Activated T-helper 17 cell treated with anti-CD3 and anti-CD28 coated beads, Interleukin-2, amount 50 U/mL, for 72 hours (primary cell): ENCODE measurements at places on chromosomes 11 and 22.

DNA sequence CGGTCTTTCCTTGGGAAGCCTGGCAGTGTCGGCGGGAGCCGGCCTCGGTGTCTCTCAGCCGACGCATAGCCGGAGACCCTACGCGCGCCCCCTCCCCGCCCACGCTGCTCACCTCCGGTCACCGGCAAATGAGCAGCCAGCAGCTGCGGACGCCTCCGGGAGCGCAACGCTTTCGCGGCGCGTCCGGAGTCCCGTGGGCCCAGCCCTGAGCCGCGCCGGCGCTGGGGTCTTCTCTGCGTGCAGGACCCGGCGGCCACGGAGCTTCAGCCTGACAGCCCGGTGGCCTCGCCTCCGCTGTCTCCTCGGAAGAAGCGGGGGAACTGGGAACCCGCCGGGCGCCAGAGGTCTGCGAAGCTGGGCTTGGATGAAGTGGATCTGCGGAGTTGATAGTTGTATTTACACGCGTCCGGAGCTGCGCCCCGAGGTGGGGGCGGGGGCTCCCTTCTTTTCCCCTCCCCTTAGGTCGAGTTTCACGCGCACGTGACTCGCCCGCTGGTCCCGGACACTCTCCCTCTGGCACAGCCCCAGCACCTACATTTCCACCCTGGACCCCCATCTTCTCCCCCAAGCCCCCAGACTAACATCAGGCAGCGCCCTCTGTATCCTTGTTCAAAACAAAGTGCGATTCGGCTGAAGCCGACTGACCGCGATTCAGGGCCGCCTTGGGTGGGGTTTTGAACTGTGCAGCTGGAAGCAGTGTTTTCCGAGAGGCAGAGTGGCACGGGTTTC, at the start of gene SLC43A1:
Gene SLC43A1, minus strand, starts transcription at position 371 of the 729 bp plus-strand sequence. CDS start 1,591 bp downstream, outside the sequence.
- peak; percentile 67 for ATAC-seq

DNA sequence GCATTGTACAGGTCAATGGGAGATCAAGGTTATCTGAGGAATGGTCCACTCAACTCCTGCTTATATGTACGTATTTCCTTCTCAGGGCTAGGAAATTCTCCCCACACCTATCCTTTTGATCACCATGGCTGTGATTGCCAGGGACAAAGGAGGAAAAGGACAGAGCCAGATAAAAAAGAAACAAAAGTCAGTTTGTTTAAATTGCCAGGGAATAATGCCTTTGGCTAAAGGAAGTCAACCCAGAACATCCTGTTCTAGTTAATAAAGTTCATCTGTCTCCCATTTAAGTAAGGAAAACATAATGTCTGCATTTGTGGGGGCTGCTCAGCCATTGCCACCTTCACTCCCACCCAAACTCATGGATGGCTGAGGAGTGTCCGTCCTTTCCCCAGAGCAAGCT, 124.7 kb downstream of the ME3 start:
- ATAC-seq: no peak

- no peak for ATAC-seq
Measured at GRCh38 chr11:134413826-134414731, 2.0 kb upstream of the B3GAT1 start.

- ATAC-seq: no peak
Measured at GRCh38 chr11:101129203-101129943, at the start of gene PGR. Gene PGR, minus strand, starts transcription at chr11:101129813. Its CDS starts 743 bp downstream, at chr11:101129070.

- ATAC-seq: peak; percentile 69
Measured at GRCh38 chr22:24801901-24802465, 4.0 kb upstream of the SGSM1 start.

- ATAC-seq: no peak
Measured at GRCh38 chr22:16601437-16602223, 9.0 kb upstream of the CCT8L2 start.

DNA sequence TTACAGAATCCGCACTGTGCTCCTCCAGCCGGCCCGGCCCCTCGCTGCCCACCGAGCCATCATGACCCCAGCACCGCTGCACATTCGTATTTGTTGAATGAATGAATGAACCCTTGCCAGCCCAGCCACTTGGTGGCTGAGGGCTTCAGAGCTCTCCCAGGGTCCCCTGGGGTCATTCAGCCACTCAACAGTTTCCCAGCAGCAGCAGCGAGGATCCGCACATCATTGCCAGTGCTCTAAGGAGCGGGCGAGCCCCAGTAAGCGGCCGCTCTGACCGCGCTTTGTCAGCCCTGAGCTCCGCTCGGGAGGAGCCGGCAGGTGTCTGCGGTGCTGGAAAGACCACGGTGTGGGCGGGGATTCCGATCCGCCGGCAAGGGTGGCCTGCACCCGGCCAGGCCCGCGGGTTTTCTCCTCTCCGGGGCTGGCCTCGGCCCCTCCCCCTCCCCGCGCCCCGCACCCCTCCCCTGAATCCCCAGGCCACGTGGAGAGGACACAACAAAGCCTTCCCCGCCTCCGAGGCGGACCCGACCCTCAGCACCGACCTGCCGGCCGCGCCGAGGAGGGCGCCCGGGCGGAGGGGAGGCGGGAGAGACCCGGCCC, 563 bp downstream of the BID start:
- peak; percentile 61 for ATAC-seq

GRCh38 chr11:65852508-65853245, 5.3 kb downstream of the CFL1 start:
- no peak for ATAC-seq

DNA sequence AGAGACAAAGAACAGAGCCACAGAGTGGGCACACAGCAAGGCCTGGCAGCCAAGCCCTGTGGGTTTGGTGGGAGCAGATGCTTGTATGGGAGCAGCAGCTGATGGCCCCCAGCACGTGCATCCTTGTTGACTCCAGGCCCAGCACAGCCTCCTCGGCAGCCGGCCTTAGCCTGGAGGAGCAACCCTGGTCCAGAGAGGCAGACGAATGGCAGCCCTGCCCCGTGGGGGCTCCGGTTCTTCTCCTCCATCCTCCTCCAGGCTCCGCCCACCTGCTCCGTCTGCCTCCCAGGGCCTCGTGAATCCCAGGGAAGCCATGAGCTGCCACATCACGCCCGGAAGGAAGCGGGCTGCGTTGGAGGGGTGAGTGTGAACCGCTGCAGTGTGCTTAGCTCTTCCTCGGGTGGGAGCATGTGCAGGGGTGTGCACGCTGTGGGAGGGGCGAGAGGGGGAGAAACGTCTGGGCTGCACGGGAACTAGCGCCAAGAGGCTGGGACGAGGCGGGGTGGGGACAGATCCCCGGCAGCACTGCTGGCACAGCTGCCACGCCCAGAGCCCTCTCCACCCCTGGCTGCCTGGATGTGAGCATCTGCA, 36.3 kb upstream of the JAM3 start:
- no peak for ATAC-seq

- ATAC-seq: no peak
Measured at GRCh38 chr11:21501245-21501644, 691.6 kb upstream of the ANO5 start.

- peak; percentile 29 for ATAC-seq
Measured at GRCh38 chr22:23632178-23632577, at the start of gene DRICH1. Gene DRICH1, minus strand, starts transcription at chr22:23632321. Its CDS starts 298 bp downstream, at chr22:23632023.

DNA sequence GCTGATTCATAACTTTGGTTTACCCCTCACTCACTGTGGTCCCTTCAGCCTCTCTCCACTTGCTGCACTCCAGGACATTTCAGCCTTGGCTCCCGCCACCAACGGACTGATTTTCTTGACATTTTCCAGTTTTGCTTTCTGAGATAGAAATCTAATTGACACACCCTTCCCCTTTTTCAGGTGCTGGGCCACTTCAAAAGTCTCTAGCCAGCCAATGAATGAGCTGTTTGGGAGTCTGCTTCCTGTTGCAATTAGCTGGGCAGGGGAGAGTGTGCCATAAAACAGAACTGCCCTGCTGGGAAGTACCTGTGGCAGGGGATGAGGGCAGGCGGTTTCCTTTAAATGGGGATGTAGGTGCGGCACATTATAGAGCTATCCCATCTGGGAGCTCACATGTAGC, 21.1 kb upstream of the PLET1 start:
- no peak for ATAC-seq

GRCh38 chr22:29726512-29727130, 6.8 kb downstream of the CABP7 start:
- ATAC-seq: no peak

DNA sequence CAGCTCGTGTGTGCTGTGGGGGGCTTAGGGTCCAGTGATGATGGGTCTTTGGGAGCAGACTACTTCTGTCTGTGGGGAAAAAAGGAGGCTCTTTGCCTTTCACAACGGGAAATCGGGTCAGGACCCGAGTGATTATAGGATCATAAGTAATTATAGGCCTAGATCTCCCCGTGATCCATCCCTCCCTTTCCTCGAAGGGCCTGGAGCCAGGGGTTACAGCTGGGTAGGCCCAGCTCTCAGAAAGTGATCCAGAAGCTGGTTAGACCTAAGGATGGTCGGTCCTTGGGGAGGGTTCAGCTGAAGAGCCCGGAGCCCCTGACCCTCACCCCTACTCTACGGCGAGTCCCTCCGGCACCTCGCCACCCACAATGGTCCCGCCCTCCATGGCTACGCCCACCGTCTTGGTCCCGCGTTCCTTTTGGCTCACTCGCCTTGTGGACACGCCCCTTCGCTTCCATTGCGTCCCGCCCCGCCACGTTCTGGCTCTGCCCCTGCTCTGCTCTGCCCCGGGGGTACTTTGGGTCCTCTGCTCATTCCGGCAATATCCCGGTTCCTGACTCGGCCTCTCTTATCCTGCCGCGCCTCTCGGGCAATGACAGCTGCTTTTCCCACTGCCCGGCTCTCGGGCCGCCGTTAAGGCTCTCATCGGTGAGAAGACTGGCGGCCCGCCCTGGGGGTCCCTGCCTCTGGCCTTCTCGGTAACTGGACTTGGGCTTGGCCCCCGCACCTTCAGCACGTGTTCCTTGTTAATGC, 5.0 kb downstream of the IGSF22 start:
- peak; percentile 91 for ATAC-seq

DNA sequence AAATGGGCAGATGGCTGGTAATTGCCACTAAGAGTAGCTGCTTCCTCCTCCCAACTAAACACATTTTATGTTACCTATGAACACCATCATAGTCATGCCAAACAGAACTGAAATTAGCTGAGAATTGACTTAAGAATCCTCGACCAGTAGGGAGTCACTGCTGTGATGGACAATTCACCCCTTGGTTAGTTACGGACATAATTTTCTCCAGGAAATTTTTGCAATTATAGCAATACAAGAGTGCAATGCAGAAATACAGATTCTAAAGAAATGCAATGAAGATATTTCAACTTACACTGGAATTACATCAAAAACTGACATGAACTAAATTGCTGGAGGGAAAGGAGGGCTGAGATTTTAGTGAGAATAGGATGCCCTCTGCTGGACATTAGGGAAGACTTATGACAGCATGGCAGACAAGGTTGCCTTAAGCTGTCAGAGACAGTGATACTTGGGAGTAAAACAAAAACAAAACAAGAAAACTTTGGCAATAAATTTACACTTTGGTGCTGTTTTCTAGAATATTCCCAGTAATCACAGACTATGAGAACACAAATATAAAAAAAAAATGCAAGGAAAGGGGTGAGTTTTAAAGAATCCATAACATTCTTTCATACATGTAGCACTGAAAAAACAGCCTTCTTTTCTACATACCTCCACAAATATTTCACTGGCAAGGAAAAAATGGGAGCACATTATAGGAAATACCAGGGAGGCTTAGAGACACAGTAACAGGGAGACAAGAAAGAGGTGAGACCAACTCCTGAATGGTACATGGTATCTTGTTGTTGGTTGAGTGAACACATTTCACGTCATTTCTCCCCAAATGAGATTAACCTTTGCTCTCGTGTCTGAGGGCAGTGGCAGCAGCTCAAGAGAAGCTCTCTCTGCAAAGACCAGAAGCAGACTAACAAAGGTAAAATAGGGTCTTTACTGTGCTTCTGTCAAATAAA, 11.2 kb upstream of the PPP2R1B start:
- peak; percentile 85 for ATAC-seq

GRCh38 chr11:7639643-7640025, 33.7 kb downstream of the CYB5R2 start:
- ATAC-seq: no peak

DNA sequence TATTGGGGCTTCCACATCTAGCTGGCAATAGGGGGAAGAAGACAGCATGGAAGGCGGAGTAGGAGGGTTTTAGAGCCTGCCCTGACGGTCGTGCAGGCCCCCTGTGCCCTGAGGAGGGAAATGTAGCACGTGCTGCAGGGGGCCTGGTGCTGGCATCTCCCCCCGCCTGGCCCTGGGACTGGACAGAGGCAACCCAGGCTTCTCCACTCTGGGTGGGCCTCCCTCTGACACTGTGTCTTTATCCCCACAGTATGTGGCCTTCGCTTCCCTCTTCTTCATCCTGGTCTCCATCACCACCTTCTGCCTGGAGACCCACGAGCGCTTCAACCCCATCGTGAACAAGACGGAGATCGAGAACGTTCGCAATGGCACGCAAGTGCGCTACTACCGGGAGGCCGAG, 36.8 kb downstream of the KCNC1 start:
- ATAC-seq: no peak

GRCh38 chr11:117642835-117643234, 154.2 kb downstream of the DSCAML1 start:
- no peak for ATAC-seq

DNA sequence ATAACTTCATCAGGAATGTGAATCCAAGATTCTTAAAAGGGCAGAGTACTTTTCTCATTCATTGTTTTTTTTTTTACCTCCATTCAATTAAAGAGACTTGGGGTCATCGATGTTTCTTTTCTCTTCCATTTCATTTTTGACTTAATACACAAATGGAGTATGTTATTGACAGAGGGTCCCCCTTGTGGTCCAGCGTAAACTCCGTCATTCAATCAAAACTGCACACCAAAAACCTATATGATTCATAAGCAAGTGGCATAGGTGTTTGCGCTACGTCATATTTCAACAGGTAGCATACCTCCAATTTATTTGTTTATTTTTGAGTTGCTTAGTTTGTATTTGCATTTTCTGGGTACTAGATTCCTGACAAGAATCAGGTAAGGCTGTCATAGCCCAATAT, 12.7 kb upstream of the FOLH1 start:
- ATAC-seq: no peak

GRCh38 chr11:44823868-44824267, 97.1 kb downstream of the TSPAN18 start:
- no peak for ATAC-seq

DNA sequence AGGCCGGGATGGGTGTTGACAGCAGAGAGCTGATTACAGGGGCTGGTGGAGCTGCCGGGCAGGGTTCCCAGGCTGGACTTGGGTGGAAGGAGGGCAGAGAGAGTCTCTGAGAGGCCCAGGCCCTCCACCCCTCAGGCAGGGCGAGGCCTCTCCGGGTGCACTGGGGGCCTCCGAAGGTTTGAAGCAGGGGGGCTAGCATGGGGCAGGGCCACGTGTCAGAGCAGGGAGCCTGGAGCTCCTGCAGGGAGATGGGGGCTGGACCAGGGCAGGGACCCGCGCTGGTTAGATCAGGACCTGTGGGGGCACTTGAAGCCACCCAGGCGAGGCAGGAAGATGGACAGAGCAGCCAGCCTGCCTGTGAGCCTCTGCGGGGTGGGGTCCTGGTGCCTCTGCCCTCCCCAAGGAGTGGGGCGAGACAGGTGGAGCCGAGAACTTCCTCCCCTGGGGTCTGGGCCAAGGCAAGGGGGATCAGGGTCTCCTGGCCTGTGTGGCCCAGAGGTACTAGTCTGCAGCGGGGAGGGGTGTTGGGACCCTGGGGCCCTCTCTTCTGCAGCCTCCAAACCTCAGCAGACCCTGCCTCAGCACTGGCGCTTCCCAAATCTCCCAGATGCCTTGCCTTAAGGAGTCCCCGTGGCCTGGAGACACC, 911 bp downstream of the PANX2 start:
- no peak for ATAC-seq
